ENCODE measurements at places on chromosomes 16 and 17.

DNA sequence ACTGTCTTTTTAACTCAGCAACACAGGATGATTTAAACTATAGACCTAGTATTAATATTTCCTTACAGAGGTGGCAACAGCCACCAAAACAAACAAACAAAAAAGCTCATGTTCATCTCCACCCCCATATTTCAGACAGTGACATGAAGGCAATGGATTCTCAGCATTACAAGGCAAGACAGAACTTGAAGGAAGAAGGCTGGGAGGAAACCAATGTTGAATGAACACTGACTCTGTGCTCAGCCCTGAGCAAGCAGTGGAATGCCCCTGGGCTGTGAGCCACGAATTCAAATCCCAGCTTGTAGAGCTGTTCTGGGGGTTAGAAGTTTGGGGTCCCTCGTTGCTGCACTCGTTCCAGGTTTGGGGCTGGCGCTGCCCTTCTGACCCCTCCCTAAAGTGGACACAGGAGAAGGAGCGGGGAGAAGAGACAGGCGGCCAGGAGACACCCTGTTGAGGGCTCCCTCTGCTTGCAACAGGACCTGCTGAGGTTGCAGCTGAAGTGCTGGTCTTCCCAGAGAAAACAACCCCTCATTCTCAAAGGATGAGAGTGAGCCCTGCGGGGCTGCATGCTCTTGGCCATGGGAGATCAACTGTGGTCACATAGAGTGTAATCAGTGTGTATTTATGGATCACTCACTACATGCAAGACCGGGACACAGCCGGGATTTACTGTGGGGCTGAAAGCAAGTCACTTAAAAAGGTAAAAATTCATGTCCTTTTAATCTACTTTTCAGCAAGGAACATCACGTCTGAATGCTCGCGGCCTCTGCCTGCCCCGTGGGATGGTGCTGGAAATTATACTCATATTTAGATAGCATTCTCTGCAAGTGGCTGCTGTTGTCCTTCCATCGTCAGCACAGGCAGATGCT, 34.3 kb downstream of the MYH3 start:
- DNase-seq: no peak

GRCh38 chr17:5194346-5194745, 2.7 kb upstream of the ZNF594 start:
- no peak for DNase-seq

GRCh38 chr16:76474048-76474447, 196.8 kb downstream of the CNTNAP4 start:
- DNase-seq: no peak

DNA sequence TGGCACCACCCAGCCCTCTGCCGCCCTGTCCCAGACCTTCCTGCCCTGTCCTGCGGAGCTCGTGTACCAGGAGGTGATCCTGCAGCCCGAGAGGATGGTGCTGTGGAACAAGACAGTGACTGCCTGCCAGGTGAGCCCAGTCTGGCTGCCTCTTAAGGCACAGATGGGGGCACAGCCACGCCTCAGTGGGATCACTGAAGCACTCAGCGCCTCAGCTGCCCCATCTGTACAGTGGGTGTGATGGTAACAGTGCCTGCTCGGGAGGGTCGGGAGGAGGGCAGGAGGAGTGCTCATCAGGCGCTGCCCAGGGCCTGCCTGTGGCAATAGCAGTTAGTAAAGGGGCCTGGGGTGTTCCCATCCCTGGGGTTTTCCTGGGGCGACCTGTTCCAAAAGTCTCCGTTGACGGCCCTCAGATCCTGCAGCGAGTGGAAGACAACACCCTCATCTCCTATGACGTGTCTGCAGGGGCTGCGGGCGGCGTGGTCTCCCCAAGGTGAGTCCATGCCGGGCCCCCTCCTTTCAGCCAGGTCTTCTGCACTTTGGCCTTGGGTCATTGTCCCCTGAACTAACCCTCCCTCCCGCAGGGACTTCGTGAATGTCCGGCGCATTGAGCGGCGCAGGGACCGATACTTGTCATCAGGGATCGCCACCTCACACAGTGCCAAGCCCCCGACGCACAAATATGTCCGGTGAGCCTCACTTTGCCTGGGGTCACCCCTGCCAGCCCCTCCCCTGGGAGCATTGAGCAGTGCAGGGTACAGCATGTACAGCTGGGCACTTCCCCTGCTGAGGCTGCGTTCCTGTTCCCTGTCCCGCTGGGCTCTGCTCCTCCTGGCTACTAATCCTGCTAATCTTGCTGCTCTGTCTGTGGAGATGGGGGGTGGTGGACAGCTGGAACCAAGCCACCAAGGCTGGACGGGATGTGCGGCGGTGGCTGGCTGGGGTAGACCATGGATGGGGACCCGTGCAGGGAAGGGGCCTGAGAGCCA, 4.5 kb upstream of the TCAP start:
- DNase-seq: peak; percentile 69

GRCh38 chr17:29578626-29579485, 10.4 kb downstream of the TP53I13 start:
- DNase-seq: no peak

DNA sequence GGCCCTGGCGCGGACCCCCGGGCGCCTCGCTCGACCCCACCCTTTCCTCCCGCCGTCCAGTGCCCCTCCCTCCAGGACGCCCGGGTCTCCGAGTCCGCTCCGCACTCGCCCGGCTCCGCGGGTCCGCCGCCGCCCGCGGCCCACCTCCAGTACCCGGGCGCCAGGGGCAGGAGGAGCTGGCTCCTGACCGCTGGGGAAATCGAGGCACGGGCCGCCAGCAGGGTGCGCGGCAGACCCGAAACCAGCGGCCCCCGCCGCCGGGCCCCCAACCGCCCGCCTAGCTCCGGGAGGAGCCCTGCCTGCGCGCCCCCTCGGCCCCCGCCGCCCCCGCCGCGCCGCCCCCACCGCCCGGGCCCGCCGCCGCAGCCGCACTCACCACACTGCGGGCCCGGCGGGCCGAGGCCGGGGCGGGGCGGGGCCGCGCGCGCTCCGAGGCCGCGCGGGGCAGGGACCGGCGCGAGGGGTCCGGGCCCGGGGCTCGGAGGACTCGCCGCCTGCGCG, 333 bp downstream of the MAFG start:
- peak; percentile 29 for DNase-seq

DNA sequence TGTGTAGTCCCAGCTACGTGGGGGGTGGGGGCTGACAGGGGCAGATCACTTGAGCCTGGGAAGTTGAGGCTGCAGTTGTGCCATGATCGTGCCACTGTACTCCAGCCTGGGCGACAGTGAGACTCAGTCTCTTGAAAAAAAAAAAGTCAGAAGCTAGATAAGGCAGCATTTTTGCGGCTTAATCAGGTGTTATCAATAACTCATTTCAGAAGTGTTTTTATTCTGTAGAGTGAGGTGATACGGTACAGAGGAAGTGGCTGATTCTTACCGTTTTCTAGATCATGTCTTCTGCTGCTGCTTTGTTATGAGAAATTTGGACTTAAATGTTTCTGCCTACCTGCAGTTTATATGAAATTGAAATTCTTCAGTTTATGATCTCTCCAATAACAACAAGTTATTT, 18.6 kb downstream of the ZC3H18 start:
- no peak for DNase-seq

DNA sequence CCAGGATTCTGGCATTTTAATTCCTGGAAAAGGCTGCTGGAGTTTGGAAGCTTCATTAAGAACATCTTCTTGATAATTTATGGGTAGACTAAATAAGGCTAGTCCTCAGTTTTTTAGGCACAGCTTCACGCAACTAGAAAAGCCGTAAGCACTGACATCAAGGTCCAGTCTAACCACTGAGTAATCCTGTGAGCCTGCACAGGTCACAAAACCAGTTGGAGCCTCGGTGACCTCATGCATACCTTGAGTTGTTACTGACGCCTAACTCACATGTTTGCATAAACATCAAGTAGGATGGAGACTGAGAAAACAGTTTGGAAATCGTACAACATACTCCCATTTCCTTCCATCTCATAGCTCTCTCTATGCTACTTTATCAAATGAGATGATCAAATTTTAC, 63.8 kb upstream of the RCVRN start:
- DNase-seq: no peak

DNA sequence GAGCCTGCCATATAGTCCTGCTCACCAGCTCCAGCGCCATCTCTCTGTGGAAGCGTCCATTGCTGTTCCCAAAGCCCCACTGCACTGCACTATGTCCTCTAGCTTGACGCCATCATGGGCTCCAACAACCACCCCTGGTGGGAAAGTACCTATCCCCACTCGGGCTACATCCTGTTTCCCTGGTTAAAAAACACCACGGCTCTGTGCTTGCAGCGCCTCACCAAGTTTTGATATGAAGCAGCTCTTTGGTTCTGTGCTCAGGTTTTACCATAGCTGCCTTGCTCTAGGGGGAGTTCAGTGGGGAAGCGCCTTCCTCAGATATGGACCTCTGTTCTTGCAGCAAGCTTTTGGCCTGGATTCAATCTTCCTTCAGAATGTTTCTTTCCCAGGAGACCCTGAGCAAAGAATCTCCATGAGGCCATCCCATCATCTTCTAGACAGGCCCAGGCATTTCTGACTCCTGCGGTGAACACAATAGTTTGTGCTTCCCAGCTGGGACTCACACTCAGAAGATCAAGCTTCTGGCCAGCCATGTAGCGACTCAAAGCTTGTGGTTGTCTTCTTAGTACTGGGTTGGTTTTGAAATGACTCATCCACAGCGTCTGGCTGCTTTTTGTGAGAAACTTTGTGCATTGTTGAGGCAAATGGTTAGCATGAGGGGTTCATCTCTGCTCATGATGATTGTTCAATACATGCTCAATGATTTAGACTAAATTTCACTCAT, 39.5 kb downstream of the DYNLRB2 start:
- no peak for DNase-seq

DNA sequence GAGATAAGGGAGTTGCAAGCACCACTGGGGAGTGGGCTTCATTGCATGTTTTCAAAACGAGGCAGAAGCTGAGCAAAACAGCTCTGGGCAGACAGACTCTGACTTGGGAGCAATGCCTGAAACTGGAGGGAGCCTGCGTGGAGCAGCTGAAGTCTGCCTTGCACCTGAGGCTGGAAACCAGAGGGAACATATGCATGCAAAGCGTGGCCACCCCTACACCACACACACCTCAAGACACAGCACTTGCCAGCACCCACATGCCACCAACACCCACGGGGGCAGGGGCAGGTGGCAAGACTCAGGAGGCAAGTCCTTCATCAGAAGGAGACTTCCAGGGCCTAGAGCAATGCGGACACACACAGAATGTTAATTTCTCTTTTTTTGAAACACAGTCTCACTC, 45.8 kb downstream of the COTL1 start:
- DNase-seq: no peak

DNA sequence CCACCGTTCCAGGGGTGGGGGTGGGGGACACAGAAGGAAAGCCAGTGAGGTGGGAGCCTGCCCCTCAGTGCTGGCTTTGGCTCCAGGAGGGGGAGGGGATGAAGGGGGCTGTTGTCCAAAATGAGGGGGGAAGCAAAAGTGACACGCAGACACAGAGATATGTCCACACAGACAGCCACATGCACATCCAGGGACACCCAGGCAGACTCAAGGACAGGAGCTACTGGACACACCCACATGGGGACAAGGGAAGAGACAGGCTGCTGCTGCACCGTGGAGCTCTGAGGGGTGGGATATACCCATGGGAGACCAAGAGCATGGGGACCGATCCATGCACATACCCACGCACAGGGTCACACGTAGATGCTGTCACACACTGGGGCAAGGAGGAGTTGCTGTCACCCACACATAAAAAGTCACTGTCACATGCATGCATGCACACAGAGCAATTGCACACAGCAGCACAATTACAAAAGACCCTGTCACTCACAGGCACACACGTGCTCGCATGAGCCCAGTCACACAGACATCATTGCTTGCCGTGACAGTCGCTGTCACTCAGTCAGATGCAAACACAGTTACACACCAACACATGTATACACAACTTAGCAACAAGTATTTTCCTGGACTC, 1.3 kb downstream of the THRA start:
- no peak for DNase-seq

DNA sequence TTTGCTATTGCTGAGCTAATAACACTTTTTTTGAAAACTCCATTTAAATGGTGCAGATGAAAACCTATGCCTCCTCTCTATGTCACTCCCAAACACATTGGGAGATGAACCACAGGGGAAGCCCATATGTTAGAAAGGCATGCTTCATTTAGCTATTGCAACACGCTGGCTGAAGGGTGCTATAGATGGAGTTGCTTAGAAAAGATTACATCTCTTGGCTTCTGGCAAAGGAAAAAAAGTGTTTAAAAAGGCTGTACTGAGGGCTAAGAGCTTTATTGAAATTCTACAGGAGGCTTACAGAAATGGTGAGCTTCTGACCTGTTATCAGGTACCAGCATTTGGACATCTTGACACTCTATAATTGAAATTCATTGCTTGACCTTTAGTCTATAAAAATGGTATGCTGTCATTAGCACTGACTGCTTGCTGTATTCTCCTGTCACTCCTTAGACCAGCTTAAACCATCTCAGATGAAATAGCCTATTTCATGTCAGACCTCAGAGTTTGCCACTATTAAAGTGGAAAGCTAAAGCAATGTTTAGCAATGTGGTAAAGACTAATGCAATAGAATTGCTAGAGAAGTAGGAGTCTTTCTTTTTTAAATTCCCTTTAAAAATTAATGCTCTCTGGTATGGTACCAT, 503.9 kb downstream of the CDH11 start:
- DNase-seq: no peak

DNA sequence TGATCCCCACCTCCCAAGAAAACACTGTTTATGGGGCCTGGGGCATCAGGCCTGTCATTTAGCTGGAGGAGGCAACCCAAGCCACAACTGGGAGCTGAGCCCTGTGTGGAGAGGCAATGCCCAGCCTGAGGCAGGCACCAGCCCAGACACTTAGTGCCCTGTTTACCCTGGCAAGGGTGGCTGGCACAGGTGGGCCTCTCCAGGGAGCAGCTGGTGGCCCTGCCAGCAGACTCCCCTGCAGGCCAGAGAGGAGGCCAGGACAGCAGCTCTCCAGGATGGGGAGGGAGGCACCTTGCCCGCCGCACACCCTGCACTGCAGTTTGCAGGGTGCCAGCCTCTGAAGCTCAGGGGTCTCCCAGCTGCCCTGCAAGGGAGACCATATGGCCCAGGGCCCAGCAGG, 9.1 kb upstream of the TMEM92 start:
- no peak for DNase-seq

GRCh38 chr16:85334718-85335583, 222.7 kb upstream of the CIBAR2 start:
- no peak for DNase-seq

- peak; percentile 88 for DNase-seq
These were observed 29.0 kb downstream of the ZC3H18 start for GRCh38 chr16:88599092-88599733.

DNA sequence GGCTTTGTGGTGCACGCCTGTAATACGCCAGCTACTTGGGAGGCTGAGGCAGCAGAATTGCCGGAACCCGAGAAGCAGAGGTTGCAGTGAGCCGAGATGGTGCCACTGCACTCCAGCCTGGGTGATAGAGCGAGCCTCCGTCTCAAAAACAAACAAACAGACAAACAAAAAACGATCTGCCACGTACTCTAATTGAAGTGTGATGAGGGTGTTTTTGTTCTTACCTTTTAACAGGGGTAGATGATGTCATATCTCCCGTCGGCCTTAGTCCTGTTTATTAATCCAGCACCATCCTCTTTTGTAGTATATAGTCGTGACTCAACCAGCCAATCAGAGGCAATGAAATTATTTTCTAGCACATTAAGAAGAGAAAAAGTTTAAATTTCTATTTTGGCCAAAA, 58.5 kb downstream of the IQCK start:
- DNase-seq: no peak

- DNase-seq: peak; percentile 24
These were observed 297.5 kb downstream of the XYLT1 start for GRCh38 chr16:17173281-17173680.
